ENCODE measurements at places on chromosomes 13 and 19.

DNA sequence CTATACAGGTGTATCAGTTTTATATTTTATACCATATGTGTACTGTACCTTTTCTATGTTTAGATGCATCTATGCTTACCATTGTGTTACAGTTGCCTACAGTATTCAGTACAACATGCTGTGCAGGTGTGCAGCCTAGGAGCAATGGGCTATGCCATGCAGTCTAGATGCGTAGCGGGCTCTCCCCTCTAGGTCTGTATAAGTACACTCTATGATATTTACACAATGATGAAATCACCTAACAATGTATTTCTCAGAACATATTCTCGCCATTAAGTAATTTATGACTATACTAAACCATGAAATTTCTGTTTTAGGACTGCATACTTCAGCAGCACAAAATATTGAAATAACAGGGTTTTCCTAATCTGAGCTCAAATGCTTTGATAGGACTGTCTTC lies 179.6 kb downstream of the RFC3 start:
- DNase-seq = no peak

DNA sequence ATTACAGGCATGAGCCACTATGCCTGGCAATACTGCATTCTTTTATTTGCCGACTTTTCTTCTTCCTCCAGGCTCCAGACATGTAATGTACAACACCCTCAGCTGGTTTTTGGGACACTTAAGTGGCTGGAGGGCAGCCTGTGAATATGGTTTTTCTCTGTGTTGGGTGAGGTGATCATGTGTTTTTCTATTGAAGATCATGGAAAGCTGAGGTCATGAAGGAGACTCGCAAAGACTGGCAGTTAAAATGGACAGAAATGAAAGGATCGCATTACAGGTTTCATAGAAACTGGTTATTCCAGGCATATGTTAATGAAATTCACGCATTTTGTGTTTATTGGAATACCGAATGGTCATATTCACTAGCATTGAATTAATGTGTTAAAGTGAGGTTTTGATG lies 85.2 kb upstream of the RNF113B start:
- DNase-seq = no peak

DNA sequence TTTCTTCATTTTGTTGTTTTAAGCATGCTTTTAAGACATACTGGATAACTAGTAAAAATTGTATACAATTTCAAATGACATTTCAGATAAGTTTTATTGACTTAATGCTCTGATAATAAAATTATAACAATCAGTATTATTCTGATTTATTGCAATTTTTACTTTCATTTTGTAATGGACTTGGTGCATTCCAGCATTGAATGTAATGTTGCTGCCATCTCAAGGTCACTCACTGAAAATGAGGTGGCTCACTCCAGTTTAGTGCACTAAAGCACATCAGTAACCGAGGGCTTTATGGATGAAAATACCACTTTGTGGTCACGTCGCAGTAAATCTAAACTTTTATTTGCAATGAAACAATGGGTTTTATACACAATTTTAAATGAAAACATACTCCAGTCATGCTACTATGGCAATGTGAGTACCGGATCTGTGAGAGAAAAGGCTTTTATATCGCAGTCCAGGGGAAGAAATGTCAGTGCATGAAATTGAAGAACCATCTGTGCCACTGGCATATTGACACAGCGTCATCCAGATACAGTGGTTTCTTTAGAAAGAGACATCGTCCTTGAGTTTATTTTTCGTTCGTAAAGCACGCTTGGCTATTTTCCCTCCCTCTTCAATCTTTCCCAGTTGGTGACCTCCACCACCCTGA lies 20.7 kb upstream of the ZNF507 start:
- DNase-seq = peak; percentile 16

GRCh38 chr13:29452773-29453616 lies 142.5 kb downstream of the SLC7A1 start:
- no peak for DNase-seq

DNA sequence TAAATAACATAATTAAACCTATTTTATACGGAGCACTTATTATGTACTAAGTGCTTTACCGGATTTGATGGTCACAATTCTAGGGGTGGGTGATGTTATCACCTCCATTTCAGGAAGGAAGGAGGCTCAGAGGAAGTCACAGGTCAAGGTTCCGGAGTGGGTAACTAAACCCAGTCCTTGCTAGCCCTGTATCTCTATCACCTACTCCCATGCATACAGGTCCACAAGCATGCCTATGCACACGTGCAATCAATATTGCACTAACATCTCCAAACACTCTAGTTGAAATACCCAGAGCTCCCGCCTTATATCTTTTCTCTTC lies 17.8 kb upstream of the FOSB start:
- DNase-seq = no peak

GRCh38 chr13:39148513-39148961 lies 110.3 kb downstream of the NHLRC3 start:
- DNase-seq = peak; percentile 70

- no peak for DNase-seq
Observed at GRCh38 chr13:47611664-47612288, 389.3 kb downstream of the SUCLA2 start.

GRCh38 chr13:72316716-72317115 lies 410.7 kb downstream of the MZT1 start:
- DNase-seq = no peak

GRCh38 chr19:38850436-38850975 lies 720 bp upstream of the HNRNPL start:
- DNase-seq = no peak

- peak; percentile 22 for DNase-seq
Observed at GRCh38 chr19:33406521-33407139, 33.1 kb downstream of the CEBPG start.

GRCh38 chr13:48731957-48732569 lies 78.3 kb downstream of the CYSLTR2 start:
- DNase-seq = peak; percentile 40

DNA sequence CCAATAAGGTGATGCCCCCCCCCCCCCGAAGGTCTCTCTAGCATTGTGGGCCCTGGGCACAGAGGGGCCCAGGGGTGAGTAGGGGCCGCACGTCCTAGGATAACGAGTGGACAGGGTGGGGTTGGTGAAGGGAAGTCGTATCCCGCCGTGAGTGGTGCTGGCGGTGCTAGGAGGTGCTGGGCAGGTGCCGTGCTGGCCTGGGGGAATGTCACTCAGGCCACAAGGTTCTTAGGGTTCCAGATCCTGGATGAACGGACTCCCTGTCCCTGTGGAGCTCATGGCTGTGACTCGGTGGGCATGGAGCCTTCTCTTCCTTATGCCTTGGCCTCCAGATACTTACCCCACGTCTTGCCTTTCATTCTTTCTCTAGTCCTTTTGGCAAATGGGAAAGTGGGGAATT lies 157.4 kb upstream of the SOX1 start:
- no peak for DNase-seq

- no peak for DNase-seq
Observed at GRCh38 chr13:20344836-20345490, 112.8 kb upstream of the GJB6 start.

DNA sequence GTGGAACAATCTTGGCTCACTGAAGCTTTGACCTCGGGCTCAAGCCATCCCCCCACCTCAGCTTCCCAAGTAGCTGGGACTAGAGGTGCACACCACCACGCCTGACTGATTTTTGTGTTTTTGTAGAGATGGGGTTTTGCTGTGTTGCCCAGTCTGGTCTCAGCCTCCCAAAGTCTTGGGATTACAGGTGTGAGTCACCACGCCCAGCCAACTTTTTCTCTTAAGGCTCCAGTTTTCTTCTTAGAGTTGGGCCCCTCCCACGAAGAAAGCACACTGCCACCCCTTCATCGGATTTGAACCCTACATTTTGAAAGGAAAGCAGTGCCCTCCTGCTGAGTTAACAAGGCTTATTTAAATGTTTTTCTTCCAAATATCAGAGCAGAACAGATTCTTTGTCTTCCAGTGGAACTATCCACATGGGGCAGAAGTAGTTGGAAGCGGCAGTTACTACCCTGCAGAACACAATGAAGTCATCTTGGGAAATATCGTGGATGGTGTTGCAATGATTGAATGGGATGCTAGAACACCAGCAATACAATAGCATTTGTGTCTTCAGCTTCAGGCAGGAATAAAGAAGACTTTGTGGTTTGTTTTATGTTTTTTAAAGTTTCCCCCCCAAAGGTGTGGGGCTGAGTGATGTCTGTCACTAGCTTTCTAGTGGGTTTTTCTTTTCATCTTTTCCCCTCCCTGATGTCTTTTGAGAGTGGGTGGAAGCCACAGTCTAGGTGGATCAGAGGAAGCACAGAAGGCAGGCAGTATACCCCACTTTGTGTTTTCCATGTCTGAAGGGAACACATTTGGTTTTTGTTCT lies 8.9 kb downstream of the ACTN4 start:
- peak; percentile 85 for DNase-seq

GRCh38 chr19:37114001-37114400 lies 35.8 kb downstream of the ZNF420 start:
- DNase-seq = no peak

GRCh38 chr13:100724568-100724967 lies 50.0 kb upstream of the TMTC4 start:
- DNase-seq = no peak
